ENCODE measurements at places on chromosomes 1 and 21.

DNA sequence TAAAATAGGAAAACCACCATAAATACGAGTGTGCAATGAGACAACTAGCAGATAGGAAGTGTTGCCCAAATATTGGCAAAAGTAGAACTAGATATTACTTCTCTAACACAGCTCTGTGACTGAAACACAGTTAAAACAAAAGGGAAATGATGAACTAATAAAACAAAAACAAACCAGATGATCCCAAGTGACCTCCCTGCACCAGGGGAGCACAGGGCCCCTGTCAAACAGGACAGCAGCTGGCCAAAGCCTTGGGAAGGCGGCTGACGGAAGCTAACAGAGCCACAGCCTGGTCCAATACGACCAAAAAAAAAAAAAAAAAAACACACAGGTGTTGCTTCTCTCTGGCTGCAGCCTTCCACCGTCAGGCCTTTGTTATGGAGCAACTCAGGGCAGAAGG, 17.8 kb downstream of the ZBTB17 start:
- no peak for DNase-seq

DNA sequence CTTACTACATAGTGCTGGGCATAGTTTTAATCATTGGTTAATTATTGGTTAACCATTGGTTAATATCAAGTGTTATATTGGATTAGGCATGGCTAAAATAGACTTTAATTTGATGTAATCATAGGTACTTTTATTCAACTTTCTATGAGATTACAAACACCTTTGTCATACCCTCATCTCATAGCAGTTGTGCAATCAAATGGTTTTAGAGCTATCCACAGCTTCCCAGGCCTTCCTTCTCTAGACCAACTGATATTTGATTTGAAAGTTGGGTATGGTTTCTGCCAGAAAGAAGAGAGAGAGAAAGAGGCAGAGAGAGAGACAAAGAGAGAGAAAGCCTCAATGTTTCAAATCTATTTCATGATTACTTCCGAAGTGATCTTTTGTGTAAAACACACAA, 9.6 kb upstream of the RGS1 start:
- no peak for DNase-seq

GRCh38 chr1:29732453-29732852, 496.1 kb downstream of the PTPRU start:
- DNase-seq, result no peak

- DNase-seq, result no peak
Measured at GRCh38 chr1:240878631-240879030, 266.7 kb upstream of the GREM2 start.

DNA sequence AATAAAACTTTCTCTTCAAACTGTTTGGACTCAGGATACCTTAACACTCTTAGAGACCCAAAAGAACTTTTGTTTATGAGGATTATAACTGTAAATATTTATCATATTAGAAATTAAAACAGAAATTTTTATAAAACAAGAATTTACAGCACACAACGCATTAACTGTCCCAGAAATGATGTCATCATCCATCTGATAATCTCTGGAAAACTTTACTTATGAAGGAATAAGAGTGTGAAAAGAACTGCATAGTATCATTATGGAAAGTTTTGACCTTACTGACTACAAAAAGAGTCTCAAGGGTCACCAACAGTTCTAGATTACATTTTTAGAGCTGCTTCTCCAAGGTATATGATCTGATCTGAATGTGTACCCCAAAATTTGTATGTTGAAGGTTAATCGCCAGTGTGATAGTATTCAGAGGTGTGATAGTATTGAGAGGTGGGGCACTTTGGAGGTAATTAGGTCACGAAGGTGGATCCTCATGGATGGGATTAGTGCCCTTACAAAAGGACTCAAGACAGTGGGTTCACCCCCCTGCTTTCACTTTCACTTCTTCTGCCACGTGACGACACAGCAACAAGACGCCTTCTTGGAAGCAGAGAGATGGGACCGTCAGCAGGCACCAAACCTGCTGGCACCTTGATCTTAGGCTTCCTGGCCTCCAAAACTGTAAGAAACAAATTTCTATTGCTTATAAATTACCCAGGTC, 95.7 kb upstream of the NR5A2 start:
- no peak for DNase-seq

GRCh38 chr1:228047183-228047466, 35.4 kb upstream of the ARF1 start:
- no peak for DNase-seq

DNA sequence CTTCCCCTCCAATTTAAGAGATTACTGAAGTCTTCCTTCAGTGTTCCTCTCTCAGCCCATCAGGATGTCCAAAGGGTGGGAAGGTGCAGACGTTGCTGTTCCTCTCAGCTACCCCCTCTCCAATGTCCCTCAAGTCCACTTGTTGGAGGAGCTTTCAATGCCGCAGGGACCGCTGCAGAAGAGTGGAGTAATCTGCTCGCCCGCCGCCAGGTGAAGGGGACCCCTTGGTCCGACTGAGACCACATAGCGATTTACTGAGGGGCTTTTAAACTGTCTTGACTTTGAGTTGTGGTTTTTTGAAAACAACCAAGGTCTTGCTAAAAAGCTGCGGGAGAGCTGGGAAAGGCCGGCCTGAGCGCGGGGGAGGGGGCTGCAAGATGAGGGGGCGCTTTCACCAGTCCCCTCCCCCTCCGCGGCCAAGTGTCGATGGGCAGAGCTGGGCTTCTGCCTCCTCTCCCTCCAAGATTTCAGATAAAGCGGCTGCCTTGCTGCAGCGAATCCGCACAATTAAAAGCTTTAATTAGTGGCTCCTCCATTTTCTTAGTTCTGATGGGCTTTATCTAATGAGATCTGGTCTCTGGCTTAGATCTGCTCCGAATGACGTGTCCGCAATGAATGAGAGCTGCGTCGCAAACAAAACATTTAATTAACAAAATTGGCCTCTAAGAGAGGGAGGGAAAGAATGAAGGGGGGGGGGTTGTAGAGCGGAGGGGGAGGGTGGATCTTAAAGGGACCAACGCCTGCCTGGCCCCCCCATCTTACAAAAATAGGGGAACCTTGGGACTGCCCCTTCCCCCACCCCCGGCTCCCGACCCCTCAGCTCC, 5.9 kb downstream of the LMO4 start:
- no peak for DNase-seq

- no peak for DNase-seq
Measured at GRCh38 chr1:28902738-28903137, 11.6 kb upstream of the EPB41 start.

DNA sequence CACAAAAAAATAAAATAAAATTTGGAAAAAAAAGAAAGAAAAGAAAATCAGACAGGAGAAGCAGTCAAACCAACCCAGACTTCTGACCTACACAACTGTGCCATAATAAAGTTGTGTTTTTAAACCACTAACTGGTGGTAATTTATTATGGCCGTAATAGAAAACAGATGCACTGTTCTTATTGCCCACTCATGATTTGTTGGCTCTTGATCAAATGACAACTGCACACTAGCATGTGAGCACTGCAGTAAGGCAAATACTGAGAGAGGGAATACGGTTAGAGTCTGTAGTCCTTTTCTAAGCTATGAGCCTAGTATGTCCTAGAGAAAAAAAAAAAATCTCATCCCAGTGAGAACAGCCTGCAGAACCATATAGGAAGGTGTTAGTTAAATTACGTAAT, 61.2 kb upstream of the TNR start:
- no peak for DNase-seq

GRCh38 chr1:115114308-115114707, 25.0 kb upstream of the TSPAN2 start:
- no peak for DNase-seq

- no peak for DNase-seq
Measured at GRCh38 chr1:183926983-183927382, 110.5 kb downstream of the COLGALT2 start.

DNA sequence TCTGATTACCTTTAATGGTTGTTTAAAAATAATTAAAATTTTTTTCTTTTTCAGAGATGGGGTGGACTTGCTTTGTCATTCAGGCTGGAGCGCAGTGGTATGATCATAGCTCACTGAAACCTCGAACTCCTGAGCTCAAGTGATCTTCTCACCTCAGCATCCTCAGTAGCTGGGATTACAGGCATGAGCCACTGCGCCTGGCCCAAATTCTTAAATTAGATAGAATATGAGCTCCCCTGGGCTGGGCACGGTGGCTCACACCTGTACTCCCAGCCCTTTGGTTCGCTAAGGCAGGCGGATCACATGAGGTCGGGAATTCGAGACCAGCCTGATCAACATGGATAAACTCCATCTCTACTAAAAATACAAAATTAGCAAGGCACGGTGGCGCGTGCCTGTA, 17.0 kb downstream of the CERS2 start:
- no peak for DNase-seq

- DNase-seq, result no peak
Measured at GRCh38 chr1:37234941-37235418, 200.7 kb upstream of the GRIK3 start.

- DNase-seq, result no peak
Measured at GRCh38 chr1:211518330-211519289, 26.6 kb upstream of the RD3 start.

DNA sequence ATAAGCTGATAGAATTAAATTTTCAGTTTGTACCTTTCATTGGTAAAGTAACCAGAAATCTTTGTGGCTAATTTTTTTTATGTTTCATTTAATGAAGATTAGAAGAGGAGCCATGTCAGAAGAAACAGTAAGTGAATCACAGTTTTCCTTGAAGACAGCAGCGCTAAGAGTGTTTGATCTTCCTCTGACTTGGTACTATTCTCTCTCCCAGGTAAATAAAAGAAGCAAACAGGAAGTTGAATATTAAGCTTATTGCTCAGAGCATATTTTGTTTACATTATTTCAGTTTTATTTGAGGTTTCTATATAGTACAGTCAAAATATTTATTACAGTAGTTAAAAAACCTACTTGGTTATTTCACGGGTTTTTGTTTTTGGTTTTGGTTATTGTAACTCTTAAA, 3.7 kb downstream of the MIGA1 start:
- no peak for DNase-seq

- DNase-seq, result no peak
Measured at GRCh38 chr1:6866825-6867224, 81.6 kb downstream of the CAMTA1 start.

Data from cortex of kidney (tissue), 1 donor.